ENCODE measurements at places on chromosomes 5 and 9.

DNA sequence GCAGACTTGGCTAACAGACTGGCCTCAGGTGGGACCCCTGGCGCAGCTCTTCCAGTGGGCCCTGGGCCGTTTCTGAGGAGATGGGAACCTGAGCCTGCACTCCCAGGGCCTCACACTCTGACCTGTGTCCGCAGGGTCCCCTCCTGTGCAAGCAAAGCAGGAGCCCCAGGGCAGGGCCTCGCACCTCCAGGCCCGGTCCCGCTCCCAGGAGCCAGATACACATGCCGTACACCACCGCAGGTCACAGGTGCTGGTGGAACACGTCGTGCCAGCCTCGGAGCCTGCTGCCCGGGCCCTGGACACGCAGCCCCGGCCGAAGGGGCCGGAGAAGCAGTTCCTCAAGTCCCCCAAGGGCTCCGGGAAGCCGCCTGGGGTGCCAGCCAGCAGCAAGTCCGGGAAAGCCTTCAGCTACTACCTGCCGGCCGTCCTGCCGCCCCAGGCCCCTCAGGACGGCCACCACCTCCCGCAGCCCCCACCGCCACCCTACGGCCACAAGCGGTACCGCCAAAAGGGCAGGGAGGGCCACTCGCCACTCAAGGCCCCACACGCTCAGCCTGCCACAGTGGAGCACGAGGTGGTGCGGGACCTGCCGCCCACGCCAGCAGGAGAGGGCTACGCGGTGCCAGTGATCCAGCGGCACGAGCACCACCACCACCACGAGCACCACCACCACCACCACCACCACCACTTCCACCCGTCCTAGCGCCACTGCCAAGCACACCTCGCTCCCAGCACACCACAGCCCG lies 29.2 kb downstream of the NKD2 start:
- H3K4me1 ChIP-seq: peaks cover 8% of the 10 kb centered on the region
- H3K27me3 ChIP-seq: peaks cover 20% of the 10 kb centered on the region
- ATAC-seq: no peak
- no peak overlapping the region for H3K27ac ChIP-seq
- no peak overlapping the region for H3K4me3 ChIP-seq
- H3K36me3 ChIP-seq: no peaks in the 10 kb centered on the region

DNA sequence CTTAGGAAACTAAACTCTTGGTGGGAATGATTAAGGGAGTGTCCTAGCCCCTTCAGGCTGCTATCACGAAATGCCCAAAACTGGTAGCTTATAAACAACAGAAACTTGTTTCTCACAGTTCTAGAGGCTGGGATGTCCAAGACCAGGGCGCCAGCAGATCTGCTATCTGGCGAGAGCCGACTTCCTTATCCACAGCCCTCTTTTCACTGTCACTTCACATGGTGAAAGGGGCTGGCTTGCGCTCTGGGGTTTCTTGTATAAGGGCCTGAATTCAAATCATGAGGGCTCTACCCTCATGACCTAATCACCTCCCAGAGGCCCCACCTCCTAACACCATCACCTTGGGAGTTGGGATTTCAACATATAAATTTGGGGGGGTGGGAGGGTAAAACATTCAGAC lies 49.1 kb downstream of the IPPK start:
- H3K4me1 ChIP-seq: no peaks in the 10 kb centered on the region
- H3K4me3 ChIP-seq: no peak overlapping the region
- H3K36me3 ChIP-seq: peaks cover 53% of the 10 kb centered on the region
- no peaks in the 10 kb centered on the region for H3K27me3 ChIP-seq

- H3K27me3 ChIP-seq: no peaks in the 10 kb centered on the region
- no peaks in the 10 kb centered on the region for H3K36me3 ChIP-seq
- no peak overlapping the region for H3K27ac ChIP-seq
- ATAC-seq: peak; percentile 84
- H3K4me1 ChIP-seq: peaks cover 21% of the 10 kb centered on the region
- no peak overlapping the region for H3K4me3 ChIP-seq
Measured at GRCh38 chr5:58466939-58467338, 7.1 kb upstream of the PLK2 start.

GRCh38 chr5:61519728-61520277 lies 187.7 kb downstream of the ZSWIM6 start:
- no peaks in the 10 kb centered on the region for H3K27me3 ChIP-seq
- no peak overlapping the region for H3K4me3 ChIP-seq
- no peak for ATAC-seq
- no peak overlapping the region for H3K27ac ChIP-seq

GRCh38 chr9:95587021-95587964 lies 70.5 kb upstream of the PTCH1 start:
- no peak for ATAC-seq
- no peaks in the 10 kb centered on the region for H3K36me3 ChIP-seq
- H3K27ac ChIP-seq: no peak overlapping the region
- peaks cover 22% of the 10 kb centered on the region for H3K27me3 ChIP-seq
- H3K4me1 ChIP-seq: no peaks in the 10 kb centered on the region

- H3K4me1 ChIP-seq: peaks cover 90% of the 10 kb centered on the region
- H3K27ac ChIP-seq: peak overlapping the region; percentile 89
- no peaks in the 10 kb centered on the region for H3K27me3 ChIP-seq
- peaks cover 38% of the 10 kb centered on the region for H3K36me3 ChIP-seq
Measured at GRCh38 chr5:158811350-158811749, 288.4 kb downstream of the EBF1 start.

- H3K4me3 ChIP-seq: no peak overlapping the region
- H3K27me3 ChIP-seq: no peaks in the 10 kb centered on the region
- no peaks in the 10 kb centered on the region for H3K36me3 ChIP-seq
- no peak for ATAC-seq
- no peaks in the 10 kb centered on the region for H3K4me1 ChIP-seq
Measured at GRCh38 chr5:116011046-116011445, 21.2 kb upstream of the ARL14EPL start.

GRCh38 chr5:119176785-119177184 lies 105.9 kb downstream of the DMXL1 start:
- no peak overlapping the region for H3K4me3 ChIP-seq
- no peak overlapping the region for H3K27ac ChIP-seq
- H3K4me1 ChIP-seq: peaks cover 12% of the 10 kb centered on the region
- H3K27me3 ChIP-seq: no peaks in the 10 kb centered on the region
- peaks cover 44% of the 10 kb centered on the region for H3K36me3 ChIP-seq
- ATAC-seq: no peak

GRCh38 chr9:4768681-4769080 lies 24.1 kb upstream of the RCL1 start:
- no peaks in the 10 kb centered on the region for H3K27me3 ChIP-seq
- no peak for ATAC-seq
- H3K27ac ChIP-seq: no peak overlapping the region
- no peaks in the 10 kb centered on the region for H3K36me3 ChIP-seq
- peaks cover 2% of the 10 kb centered on the region for H3K4me1 ChIP-seq

DNA sequence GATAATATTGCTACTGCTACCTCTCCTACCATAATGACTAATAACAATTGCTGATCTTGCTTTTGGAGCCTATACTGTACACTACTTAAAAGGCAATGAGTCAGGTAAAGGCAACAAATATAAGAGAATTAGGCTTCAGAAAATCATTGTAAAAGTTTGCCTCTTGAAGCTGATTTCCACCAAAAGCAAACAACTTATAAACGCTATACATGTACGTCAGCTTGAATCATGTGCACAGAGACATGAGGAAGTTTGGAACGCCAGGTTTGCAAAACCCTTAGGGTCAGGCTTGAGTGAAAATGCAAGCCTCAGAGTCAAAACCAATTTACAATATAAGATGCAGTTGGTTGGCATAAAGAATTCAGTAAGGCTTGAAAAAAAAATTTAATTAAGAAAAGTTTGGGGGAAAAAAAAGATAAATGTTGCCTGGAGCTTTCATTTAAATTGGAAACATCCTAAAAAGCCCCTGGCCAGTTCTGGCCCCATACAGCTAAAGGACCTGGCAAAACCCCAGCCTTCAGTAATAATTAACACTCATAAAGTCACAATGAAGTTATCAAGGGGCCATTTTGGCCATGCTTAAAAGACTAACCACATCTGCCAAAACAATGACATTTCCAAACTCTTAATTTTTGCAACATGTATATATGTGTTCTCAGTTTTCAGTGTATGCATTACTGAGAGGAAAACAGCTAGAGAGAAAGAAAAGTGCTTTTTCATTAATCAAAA lies 181.0 kb upstream of the NFIL3 start:
- H3K4me3 ChIP-seq: no peak overlapping the region
- H3K27ac ChIP-seq: no peak overlapping the region
- peaks cover 66% of the 10 kb centered on the region for H3K27me3 ChIP-seq

DNA sequence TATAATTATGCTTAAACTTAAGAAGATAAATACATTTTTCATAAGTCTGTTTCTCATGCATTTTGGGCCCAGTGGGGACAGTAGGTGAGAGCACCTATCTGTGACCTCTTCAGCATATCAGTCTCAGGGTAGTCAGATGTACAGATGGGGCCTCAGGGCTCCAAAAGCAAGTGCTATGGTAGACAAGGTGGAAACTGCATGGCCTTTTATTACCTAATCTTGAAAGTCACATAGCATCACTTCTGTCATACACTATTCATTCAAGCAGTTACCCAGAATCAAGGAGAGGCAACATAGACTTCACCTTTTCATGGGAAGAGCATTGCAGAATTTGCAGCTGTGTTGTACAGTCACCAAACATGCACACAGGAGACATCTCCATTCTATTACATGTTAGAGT lies 94.8 kb downstream of the SV2C start:
- peaks cover 9% of the 10 kb centered on the region for H3K27me3 ChIP-seq
- peaks cover 4% of the 10 kb centered on the region for H3K36me3 ChIP-seq
- peaks cover 20% of the 10 kb centered on the region for H3K4me1 ChIP-seq
- ATAC-seq: no peak
- H3K27ac ChIP-seq: no peak overlapping the region

DNA sequence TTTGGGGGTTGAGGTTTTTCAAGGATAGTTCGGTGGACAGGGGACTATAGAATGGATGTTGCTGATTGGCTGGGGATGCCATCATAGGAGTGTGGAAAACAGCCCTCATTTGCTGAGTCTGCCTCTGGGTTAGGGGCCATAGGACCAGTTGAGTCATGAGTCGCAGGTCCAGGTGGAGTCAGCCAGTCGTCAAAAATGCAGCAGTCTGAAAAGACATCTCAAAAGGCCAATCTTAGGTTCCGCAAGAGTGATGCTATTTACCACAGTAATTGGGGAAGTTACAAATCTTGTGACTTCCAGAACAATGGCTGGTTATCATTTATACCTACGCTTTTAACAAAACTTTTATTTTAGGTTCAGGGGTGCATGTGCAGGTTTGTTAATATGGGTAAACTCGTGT lies 276.0 kb upstream of the DMRT1 start:
- no peaks in the 10 kb centered on the region for H3K27me3 ChIP-seq
- no peak overlapping the region for H3K4me3 ChIP-seq
- peak; percentile 90 for ATAC-seq
- peaks cover 48% of the 10 kb centered on the region for H3K4me1 ChIP-seq
- peak overlapping the region; percentile 33 for H3K27ac ChIP-seq

DNA sequence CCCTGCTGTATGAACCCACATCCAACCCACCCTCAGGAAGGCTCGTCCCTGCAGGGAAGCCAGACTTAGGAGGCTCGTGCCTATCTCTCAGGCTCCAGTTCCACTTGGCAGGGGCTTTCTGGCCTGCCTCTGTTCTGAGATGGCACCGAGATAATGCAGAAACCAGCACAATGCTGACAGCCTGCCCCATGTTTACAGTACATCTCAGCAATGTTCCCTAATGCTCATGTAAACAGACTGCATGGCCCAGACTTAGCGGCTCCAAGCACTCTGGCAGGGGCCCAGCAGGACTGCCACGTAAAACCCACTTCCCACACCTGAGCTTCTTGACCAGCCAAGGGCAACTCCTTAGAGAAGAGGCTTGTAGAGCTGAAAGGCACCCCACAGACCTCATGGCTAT lies 499.5 kb upstream of the BRINP1 start:
- no peaks in the 10 kb centered on the region for H3K4me1 ChIP-seq
- H3K36me3 ChIP-seq: no peaks in the 10 kb centered on the region
- H3K27me3 ChIP-seq: no peaks in the 10 kb centered on the region
- peak; percentile 16 for ATAC-seq

DNA sequence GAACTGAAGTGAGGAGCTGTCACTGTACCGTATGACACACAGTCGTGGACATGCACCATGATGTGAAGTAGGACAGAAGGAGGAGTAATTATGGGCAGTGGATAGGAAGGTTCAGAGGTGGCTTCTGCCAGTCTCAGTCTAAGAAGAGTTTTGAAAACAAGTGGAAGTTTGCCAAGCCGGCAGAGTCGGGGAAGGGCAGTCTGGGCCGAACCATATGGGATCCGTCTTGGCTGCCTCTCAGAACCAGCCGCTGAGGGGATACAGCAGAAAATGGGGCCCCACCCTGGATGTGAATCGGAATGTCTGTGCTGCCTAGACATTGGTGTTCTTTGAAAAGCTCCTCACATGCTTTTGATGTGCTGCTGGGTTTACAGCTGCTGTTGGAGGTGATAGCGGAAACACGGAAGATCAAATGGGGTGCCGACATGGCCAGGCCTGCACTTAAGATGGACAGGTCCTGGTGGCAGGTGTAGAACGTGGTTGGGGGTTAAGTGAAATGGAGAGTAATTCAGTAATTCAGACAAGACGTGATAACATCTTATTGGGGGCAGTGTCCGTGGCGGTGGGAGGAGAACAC lies 11.2 kb downstream of the SNX18 start:
- H3K36me3 ChIP-seq: peaks cover 16% of the 10 kb centered on the region
- H3K27ac ChIP-seq: no peak overlapping the region
- no peak for ATAC-seq

DNA sequence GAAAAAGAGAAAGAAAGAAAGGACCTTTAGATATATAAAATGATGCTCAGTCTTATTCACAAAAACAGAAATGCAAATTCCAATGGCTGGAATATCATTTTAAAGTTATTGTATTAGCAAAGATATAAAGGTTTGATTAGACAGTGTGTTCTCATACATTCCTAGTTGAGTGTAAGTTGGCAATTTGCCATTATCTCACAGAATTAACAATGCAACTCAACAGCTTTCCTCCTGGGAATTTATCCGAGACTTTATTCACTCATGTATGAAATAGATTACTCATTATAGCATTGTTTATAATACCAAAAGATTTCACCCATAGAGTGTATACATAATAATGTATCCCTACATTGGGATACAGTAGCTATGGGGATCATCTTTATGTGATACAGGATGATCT lies 27.1 kb upstream of the MLLT3 start:
- no peaks in the 10 kb centered on the region for H3K4me1 ChIP-seq
- no peak overlapping the region for H3K4me3 ChIP-seq
- no peak overlapping the region for H3K27ac ChIP-seq
- peaks cover 48% of the 10 kb centered on the region for H3K27me3 ChIP-seq
- no peak for ATAC-seq
- no peaks in the 10 kb centered on the region for H3K36me3 ChIP-seq

- no peaks in the 10 kb centered on the region for H3K27me3 ChIP-seq
- peaks cover 19% of the 10 kb centered on the region for H3K4me1 ChIP-seq
- no peak overlapping the region for H3K4me3 ChIP-seq
Measured at GRCh38 chr9:97900738-97901565, 21.3 kb downstream of the TRMO start.

DNA sequence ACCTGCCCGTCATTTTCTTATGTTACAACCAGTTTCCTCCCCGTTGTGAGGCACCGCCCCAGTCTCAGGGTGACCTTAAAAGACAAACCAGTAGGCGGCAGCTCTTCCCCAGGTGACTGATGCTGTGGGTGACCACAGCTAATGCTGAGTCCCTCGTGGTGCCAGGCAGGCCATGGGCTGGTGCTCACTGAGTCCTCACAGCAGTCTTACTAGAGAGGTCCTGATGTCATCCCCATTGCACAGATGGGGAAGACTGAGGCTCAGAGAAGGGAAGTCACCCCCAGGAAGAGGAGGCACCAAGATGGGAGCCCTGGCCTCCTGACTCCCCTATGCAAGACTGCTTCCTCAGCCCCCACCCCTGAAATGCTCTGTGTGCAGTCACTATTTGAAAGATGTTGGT lies 978 bp downstream of the CFAP157 start:
- H3K4me1 ChIP-seq: peaks cover 27% of the 10 kb centered on the region
- H3K36me3 ChIP-seq: peaks cover 11% of the 10 kb centered on the region
- no peak overlapping the region for H3K4me3 ChIP-seq

- H3K4me3 ChIP-seq: no peak overlapping the region
- ATAC-seq: no peak
- no peaks in the 10 kb centered on the region for H3K27me3 ChIP-seq
- no peak overlapping the region for H3K27ac ChIP-seq
- no peaks in the 10 kb centered on the region for H3K4me1 ChIP-seq
Measured at GRCh38 chr9:72936679-72937078, 16.2 kb downstream of the ALDH1A1 start.

Data from stimulated activated memory B cell treated with anti-CD40 and anti-IgM and Interleukin-4, amounts not matched to agents 10 μg/mL and 1 μg/mL and 100 μg/mL, for 72 hours (primary cell).